ENCODE measurements at places on chromosomes 16 and 17.
A peak's percentile ranks its signal among the peaks of the same experiment; 100 is the strongest.

DNA sequence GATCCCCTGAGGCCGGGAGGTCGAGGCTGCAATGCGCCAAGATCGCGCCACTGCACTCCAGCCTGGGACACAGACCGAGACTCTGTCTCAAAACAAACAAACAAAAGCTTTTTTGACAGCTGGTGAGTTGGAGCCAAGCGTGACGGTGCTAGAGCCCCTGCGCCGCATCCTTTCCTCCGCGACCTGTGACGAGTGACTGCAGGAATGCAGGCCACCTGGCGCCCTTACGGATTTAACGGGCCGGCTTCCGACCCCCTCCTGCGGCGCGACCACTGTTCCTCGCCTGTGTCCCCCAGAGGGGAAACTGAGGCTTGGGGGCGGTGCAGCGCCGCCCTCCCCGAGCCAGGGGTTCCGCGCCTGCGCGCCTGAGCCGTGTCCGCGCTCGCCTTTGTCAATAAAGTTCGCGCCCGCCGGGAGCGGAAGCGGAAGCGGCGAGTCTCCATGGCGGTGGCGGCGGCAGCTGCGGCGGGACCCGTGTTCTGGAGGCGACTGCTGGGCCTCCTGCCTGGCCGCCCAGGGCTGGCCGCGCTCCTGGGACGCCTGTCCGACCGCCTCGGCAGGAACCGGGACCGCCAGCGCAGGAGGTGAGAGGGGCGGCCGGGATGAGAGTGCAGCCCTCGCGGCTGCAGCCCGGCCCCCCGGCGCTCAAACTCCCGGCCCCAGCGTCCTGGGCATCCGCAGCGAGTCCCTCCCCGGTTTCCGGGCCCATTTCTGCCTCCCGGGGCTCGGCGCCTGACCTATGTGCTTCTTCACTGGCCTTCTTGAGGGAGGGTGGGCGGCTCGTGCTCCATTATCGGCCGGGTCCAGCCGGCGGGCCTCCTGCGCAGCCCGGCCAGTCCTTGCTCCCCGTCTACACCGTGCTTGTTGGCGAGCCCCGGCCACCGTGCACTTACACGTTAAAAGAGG lies at the start of gene PGS1:
Gene PGS1, plus strand, starts transcription at position 425 of the 906 bp plus-strand sequence. Its CDS starts 17 bp downstream, at position 442.
- no peak for DNase-seq

- no peak for DNase-seq
These were observed 2.0 kb downstream of the CD79B start for GRCh38 chr17:63929860-63930766.

DNA sequence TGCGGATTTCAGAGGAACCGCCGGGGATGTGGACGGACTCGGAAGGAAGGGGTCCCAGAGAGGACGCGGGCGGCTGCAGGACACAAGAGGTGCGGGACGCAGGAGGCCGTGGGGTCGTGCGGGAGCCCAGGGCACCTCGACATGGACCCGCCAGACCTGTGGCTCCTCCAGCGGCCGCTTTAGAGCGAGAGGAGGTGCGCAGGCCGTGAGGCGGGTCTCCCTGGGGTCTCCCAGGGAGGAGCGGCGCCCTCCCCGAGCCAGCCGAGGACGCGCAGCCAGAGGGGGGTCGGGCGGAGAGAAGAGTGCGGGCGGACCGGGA lies 6.8 kb upstream of the FLYWCH1 start:
- DNase-seq = no peak

- DNase-seq = no peak
These were observed 3.8 kb downstream of the CRYM start for GRCh38 chr16:21274172-21274726.

DNA sequence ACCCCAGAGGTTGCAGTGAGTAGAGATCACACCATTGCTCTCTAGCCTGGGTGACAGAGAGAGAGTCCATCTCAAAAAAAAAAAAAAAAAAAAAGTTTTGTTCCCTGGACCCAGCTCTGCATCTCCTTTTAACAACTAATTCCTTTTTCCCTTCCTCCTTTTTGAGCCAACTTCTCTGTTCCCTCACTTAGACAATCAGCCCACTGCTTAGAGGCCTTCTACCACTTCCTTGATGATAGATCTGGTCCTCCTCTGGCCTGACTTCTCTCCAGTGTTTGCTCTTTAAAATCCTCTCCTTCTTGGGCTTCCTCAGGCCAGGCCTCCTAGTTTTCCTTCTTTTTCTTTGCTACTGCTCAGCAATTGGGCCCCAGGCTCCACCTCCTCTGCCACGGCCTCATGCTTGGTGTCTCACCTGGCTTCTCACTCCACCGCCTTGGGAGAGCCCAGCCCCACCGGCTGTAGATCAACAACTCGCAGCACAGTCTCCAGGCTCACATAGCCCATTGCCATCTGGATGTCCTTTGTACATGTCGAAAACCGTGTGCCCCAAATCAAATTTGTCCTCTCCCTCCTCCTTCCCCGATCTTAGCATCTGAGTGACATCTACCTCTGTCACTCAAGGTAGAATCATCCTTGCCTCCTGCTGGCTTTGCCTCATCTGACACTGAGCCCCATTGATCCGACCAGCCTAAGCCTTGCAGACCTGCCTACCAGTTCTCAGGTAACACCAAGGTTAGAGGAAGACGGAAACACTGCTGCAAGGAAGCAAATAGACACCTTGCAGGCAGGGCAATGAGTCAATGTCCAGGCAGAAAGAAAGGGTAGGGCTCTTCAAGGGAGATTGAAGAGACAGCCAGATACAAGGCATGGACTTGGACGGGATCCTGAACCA lies 17.4 kb downstream of the ARHGAP27 start:
- no peak for DNase-seq

DNA sequence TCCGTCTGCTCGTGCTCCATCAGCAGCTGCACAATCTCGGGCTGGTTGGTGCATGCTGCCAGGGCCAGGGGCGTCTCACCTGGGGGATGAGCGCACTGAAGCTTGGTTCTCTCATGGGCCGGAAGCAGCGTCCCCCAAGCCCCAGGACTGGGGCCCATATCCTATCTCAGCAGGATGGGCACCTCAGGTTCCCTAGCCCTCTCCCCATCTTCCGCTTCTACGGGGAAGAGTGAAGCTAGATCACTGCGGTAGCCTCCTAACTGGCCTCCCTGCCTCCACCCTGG lies 24.8 kb downstream of the TRPV3 start:
- DNase-seq = no peak

DNA sequence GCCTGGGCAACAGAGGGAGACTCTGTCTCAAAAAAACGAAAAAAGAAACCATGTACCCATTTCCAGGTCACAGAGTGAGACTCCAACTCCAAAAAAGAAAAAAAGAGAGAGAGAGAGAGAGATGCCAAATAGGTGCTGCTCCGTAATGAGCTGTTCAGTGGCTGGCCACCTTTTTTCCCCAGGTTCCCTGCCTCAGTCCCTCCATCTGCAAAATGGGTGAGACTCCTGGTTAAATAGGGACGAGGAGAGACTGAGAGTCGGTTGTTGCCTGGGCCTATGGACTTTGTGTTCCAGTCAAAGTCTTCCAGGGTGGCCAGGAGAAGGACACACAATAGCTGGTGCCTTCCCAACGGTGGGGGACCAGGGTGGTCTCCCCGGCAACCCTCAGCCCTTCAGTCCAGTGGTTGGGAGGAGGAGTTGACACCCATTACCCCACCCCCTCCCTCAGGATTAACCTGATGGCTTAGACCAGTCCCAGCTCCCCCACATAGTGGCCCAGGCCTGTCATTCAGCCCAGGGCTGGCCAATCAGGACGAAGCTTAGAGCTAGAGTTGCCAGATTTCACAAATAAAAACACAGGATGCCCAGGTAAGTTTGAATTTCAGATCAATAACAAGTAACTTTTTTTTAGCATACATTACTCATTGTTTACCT lies 258.2 kb downstream of the PARN start:
- DNase-seq = no peak

DNA sequence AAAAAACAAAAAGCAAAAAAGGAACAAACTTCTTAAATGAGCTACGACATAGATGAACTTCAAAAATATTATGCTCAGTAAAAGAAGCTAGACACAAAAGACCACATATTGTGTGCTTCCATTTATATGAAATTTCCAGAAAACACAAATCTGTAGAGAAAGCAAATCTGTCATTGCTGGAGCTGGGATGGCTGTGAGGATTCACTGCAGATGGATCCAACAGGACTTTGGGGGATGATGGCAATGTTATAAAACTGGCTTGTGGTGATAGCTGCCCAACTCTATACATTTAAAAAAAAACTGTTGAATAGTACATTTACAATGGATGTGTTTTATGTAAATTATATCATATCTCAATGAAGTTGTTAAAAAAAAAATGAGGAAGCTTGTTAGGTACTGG lies 52.6 kb upstream of the MAP3K14 start:
- DNase-seq = no peak

GRCh38 chr16:89923640-89924296 lies 626 bp downstream of the TUBB3 start:
- DNase-seq = no peak

- no peak for DNase-seq
These were observed 2.5 kb upstream of the CCL17 start for GRCh38 chr16:57401943-57402640.

DNA sequence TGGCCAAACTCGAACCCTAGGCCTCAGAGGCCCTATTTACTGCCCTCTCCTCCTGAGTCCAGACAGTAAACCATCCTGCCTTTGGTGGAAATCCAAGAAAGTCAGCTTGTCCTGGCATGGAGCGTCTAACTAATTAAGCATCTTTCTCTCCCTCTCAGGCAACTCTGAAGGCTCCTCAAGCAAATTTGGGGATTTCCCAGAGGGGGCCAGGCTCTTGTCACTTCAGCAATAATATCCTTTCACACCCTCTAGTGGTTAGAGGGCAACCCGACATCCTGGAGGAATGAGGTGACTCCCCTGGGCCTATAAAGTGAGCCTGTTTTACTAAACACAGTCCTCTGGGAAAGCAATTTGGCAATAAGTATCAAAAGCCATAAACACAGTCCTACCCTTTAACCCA lies 60.4 kb downstream of the NOG start:
- DNase-seq = peak; percentile 12

- no peak for DNase-seq
These were observed 171.1 kb downstream of the SNX29 start for GRCh38 chr16:12147681-12148080.

Measured in epithelial cell of proximal tubule (primary cell).